Mesothelial cell of epicardium (in vitro differentiated cells): ENCODE measurements at places on chromosomes 3 and 15. TPM values are rescaled to one million over a fixed set of nuclear protein-coding genes. Genes with fewer than 3 reads are reported as not detected.

DNA sequence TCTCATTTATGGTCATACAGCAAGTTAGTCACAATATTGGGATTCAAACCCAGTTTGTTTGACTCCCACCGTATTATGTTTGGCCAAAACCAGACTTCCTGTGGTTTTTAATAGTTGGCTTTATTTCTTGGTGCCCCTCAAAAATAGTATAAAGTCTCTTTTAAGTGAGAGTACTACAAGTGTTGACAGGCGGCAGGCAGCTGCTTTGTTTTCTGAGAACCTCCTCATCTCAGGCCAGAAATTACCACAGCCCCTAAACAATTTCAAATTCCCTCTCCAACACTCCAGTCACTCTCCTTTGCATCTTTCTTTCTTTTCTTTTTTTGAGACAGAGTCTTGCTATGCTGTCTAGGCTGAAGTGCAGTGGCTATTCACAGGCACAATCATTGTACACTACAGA is 121.5 kb downstream of the POLR2M start:
- DNase-seq, result no peak

GRCh38 chr3:63580151-63580550 is 72.3 kb upstream of the SNTN start:
- no peak for DNase-seq

GRCh38 chr15:63319065-63319464 is 41.7 kb downstream of the APH1B start:
- DNase-seq, result no peak

DNA sequence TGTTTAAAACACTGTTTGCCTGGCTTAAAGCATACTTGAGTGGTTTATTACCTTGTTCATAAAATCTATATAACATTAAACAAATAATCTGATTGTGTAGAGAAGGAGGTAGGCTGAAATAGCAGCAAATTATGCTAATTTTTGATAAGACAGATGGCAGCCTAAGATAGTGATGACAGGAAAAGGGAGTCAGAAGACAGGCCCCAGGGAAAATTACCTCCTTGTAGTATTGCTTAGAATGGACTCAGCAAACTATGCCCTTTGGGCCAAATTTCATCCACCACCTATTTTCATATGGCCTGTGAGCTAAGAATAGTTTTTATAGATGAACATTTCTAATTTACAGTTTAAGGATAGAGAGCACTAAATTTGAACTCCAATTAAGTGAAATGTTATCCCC is 37.8 kb downstream of the CHD2 start:
- no peak for DNase-seq

DNA sequence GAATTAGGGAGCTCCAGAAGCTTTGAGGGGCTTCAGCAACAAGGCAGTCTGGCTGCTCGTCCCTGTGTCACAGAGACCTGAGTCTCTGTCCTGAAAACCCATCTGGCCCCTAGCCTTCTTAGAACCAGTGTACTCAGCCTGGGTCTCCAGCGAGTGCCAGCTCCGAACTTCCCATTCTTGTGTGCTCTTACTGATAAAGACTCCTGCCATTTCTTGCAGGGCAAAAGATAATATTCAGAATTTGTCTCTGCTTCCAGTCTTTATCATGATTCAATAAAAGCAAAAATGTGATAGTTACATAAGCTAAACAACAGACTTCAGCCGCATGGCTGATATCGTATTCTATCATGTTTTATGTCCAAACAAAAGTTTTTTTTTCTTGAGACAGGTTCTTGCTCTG is 36.0 kb upstream of the BCL2A1 start:
- no peak for DNase-seq

- DNase-seq, result peak; percentile 76
Observed at GRCh38 chr15:77634266-77634962, 1.7 kb upstream of the LINGO1 start.

- DNase-seq, result no peak
Observed at GRCh38 chr15:28994831-28995596, 109.2 kb downstream of the APBA2 start.

DNA sequence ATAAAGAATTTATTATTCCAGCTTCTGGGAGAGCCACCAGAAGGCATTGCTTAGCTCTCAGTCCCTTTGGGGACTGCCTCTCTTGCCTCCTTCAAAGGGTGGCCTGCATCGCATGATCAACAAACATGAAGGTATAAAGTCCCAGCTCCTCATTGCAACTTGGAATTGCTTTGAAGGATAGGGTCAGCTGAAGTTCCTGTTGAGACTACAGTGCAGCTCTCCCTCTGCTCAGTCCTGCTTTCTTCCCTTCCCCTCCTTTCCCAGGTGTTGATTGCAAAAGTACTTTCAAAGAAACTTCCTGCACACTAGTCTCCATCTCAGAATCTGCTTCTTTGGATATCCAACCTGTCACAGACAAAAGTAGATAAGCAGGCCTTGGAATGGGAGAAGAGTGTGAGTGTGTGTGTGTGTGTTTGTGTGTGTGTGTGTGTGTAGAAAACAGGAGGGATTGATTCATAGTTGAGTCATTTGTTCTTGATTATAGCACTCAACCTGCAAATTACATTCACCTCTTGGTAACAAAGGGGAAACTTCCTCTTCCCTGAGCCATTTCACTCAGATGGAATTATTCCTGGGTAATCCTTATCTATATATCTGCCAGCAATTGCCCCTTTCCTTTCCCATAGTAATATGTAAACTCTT is 13.7 kb downstream of the CCR8 start:
- DNase-seq, result no peak

DNA sequence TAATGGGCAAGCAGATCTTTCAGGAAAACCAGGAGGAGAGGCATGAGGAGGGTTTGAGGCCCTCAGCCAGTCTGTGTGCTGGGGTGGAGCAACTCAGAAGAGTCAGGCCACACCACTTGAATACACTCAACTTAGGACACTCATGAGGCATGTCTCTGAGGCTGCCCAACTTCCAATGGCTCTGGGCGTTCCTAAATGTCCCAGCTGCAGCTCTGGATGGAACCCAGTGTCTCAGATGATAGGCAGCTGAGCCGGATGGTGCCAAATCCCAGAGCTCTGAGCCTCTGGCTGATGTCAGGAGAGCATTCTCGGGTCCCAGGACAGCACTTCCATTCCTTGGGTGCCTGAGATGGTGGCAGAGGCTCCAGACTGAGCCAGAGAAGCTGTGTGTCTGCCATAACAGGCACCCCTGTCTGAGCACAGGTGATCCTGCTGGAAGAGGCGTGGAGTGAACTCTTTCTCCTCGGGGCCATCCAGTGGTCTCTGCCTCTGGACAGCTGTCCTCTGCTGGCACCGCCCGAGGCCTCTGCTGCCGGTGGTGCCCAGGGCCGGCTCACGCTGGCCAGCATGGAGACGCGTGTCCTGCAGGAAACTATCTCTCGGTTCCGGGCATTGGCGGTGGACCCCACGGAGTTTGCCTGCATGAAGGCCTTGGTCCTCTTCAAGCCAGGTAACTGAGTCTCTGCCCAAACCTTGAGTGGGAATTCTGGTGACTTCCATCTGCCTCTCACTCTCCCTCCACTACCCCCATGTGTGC is 2.8 kb downstream of the NR2E3 start:
- DNase-seq, result no peak

GRCh38 chr15:33840615-33841014 is 127.7 kb upstream of the CHRM5 start:
- DNase-seq, result no peak

DNA sequence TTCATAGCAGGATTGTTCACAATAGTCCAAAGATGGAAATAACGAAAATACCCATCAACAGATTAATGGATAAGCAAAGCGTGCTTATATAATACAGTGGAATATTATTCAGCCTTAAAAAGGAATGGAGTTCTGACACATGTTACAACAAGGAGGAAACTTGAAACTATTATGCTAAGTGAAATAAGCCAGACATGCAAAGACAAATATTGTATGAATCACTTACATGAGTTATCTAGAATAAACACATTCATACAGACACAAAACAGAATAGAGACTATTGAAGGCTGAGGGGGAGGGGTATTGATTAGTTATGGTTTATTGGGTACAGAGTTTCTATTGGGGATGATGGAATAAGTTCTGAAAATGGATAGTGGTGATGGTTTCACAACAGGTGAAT is 438.6 kb downstream of the CADM2 start:
- DNase-seq, result no peak

GRCh38 chr3:127425505-127426443 is 137.9 kb upstream of the PRR20G start:
- DNase-seq, result no peak

DNA sequence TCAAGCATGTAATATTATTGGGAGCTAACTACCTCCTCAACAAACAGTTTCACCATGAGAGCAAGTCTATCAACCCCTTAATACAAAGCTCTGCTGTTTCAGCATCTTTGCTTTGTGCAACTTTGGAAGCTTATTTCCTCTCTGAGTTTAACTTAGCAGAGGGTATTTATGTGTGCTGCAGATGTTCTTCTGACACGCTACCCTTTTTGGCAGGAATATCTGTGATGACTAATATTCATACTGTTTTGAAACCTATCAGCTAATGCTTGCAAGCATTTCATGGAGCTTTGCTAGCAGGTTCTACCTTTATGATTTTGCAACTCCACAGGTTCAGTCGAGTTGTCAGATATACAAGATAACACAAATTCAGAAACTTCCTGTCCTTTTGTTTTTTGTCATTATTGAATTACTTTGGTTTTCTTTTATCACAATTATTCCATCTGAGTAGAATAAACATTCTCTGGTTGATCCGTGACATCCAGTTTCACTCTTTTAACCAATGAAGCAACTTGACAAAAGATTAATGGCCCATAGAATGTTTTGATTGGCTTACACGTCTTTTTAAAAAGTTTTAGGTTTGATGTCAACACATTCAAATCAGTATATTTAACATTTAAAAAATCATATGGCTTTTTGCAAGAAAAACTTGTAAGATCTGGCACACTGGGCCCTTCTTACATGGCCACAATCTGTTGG is 1.7 kb upstream of the SLC9A9 start:
- no peak for DNase-seq

GRCh38 chr3:155991847-155992246 is 121.4 kb downstream of the GMPS start:
- DNase-seq, result no peak

GRCh38 chr3:81951106-81951505 is 189.7 kb upstream of the GBE1 start:
- no peak for DNase-seq

DNA sequence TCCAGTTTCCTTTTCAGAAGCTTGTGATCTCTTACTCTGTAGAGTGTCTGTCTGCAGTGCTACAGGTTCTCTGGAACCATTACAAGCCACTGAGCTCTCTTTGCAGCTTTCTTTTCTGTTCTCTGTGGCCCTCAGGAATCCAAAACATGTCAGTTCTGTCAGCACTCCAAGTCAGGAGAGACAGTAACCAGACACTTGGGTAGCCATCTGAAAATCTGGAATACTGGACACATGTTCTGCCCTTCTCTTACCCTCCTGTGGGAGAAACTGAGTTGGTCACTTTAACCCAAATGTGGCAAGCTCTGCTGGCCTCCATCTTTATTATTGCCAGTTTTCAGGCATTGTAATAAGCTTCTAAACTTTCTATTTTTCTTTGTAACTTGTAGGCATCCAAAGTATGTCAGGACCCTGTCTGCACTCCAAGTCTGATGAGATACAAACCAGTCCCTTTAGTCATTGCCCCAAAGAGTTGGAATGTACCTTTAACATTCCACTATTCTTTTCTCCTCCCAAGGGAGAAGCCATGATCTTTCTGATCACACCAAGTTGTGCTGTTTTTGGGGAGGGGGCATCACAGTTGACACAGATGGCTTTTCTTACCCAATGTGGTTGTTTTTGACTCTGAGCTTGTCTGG is 183.7 kb downstream of the DPH6 start:
- DNase-seq, result no peak

GRCh38 chr15:40746916-40747418 is 8.1 kb downstream of the RMDN3 start:
- no peak for DNase-seq

DNA sequence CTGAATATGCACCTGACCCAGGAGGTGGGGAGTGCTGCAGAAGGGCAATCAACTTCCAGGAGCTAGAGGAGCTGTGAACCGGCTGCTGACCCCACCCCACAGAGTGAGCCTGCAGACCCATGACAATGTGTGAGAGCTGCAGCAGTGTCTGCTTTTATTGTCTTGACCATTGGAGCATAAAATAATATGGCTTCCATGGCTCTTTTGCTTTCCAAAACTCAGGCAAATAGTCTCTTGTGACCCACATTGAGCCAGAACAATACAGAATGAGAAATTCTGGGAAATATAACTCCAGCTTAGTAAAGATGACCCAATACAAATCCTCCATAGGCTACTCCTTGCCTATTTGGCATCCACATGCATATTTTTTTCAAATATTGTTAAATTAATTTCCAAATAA is 309.6 kb downstream of the PYDC2 start:
- no peak for DNase-seq

- no peak for DNase-seq
Observed at GRCh38 chr3:133227813-133228212, 172.0 kb upstream of the BFSP2 start.

GRCh38 chr3:37964716-37965115 is 25.9 kb upstream of the VILL start:
- DNase-seq, result no peak

DNA sequence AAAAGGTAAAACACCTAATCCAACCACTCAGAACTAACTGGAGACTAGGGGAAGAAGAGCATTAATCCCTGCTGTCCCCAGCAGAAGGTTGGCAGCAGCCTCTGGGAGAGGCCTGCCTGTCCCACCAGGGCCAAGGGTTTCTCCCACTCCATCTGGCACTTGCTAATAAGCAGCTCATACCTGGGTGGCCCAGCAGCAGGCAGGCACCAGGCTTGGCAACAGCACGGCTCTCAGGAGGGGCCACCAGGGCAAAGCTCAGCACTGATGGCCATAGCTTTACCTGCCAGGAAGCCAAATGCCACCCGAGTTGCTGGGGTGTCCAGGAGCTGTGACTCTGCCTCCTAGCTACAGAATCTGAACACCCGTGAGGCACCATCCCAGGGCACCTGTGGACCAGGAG is 58.3 kb downstream of the BOC start:
- DNase-seq, result no peak

GRCh38 chr3:105490045-105490444 is 123.3 kb downstream of the ALCAM start:
- no peak for DNase-seq

- DNase-seq, result no peak
Observed at GRCh38 chr15:50135031-50135551, 16.1 kb upstream of the ATP8B4 start.

Gene ABI3BP
- total RNA-seq, result 2.2 to 3.0 TPM (median 2.5 TPM) in 3 replicates

Gene ACKR2
- 1.2 to 2.2 TPM (median 1.6 TPM) in 3 replicates for total RNA-seq

Gene UCN2
- total RNA-seq, result 0.22 to 0.60 TPM (median 0.57 TPM) in 3 replicates

Gene ROPN1
- total RNA-seq, result not detected in 3 replicates

Gene FOXB1
- not detected in 3 replicates for total RNA-seq

Gene EFHB
- total RNA-seq, result 1.0 to 2.7 TPM (median 1.1 TPM) in 3 replicates

Gene WDR93
- total RNA-seq, result 0.34 to 0.54 TPM (median 0.40 TPM) in 3 replicates

Gene CTXN2
- 0.18 to 0.25 TPM in 2 of 3 replicates, not detected in the other for total RNA-seq

Gene CGNL1
- total RNA-seq, result 34.1 to 36.4 TPM (median 35.7 TPM) in 3 replicates

Gene GCHFR
- 12.6 to 15.8 TPM (median 14.4 TPM) in 3 replicates for total RNA-seq
